Jurkat, Clone E6-1 (cell line): ENCODE measurements at places on chromosomes 16 and 17.

- peak; percentile 79 for DNase-seq
These were observed 233.6 kb downstream of the SEC14L1 start for GRCh38 chr17:77374170-77374936.

DNA sequence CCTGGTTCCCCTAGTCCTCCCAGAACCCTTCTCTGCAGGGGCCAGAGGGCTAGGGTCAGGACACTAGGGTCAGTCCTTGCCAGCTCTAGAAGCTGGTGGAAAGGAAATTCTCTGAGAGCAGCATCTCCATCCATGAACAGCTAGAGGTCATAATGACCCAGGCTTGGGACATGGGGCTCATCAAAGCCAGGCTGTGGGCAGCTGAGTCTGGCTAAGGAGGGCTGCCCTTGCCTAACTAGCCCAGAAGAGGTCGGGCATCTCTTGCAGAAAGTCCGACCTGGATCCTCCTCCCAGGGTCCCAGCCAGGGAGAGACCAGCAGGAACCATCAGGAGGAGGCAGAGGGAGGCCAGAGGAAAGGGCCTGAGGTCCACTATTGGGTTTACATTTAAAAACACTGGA is 4.3 kb downstream of the MPO start:
- no peak for DNase-seq

DNA sequence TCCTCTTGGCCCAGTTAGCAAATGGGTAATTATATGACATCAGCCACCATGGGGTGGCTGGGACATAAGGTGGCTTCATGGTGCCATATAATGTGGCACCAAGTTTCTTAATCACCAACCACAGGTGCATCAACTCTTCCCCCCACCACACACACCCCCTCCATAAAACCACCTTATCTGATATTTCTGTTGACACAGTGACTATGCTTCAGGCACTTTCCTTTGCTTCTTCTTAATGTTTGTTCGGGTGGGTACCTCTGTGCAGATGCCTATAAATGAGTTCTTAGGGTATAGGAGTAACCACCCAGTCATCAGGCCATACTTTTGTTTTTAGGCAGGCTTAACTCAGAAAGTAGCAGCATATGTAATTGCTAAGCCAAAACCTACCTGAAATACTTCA is 29.5 kb downstream of the RNF43 start:
- peak; percentile 92 for DNase-seq

GRCh38 chr17:83064732-83065659 is 14.4 kb upstream of the METRNL start:
- DNase-seq = no peak

DNA sequence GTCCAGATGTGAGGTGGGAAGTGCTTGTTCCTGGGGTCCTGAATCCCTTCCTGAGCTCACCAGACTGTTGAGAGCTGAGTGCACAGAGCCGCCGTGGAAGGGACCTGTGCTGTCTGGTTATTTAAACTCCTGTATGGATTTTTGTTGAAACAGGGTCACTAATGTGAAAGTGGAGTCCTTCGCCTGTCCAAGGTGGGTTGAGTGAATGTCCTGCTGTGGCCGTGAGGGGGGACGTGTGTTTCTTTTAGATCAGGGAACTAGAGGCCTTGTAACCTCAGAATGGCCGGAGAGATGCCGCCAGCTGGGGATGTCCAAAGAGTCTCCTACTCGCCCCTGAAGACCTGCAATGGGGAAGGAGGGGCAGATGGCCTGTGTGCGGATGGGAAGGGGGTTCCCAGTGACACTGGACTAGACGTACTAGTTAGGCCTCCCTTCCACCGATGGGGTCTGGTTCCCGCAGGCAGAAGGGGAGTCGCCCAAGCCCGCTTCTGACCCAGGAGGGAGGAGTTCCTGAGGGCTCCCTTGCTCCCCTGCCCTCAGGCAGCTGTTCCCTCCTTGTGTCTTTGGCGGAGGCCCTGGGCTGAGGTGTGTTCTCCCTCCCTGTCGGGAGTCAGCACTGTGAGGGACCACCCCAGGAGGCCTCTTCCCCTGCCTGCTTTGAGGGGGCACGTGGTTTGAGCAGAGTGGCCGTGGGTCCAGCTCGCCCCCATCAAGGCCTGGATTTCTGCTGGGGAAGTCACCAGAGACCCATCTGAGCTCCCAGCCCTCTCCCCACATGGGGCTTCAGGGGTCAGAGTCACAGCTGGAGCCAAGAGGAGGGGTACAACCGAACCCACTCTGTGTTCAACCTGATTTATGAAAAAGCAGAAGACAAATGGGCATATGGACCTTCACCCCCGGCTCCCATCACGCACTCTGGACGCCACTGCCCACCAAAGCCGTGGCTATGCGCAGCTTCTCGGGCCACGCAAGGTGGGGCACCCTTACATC is 30.9 kb downstream of the OR1D5 start:
- no peak for DNase-seq

DNA sequence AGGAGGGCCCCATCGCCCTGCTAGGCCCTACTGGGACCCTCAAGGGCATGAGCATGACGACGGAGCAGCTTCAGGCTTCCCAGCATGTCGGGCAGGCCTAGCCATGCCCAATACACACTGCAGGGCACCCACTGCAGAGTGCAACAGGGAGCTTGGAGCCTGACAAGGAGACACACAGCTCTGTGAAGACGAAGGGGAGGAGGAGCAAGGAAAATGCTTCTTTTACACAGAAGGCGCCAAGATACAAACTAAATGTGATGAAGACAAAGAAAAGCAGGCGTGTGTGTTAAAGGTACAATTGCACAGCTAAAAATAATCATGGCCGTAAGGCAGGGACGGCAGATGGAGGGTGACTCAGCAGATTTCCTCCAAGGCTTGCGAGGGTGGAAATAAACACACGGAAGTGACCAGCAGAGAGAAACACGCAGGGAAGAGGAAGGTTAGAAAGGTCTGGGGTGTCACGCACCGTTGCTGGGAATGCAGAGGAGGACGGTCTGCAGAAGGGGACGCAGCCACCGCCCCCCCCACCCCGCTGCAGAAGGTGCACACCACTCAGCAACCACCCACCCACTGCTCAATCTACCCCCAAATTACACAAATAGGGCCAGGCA is 108.5 kb downstream of the ZNF778 start:
- DNase-seq = no peak

DNA sequence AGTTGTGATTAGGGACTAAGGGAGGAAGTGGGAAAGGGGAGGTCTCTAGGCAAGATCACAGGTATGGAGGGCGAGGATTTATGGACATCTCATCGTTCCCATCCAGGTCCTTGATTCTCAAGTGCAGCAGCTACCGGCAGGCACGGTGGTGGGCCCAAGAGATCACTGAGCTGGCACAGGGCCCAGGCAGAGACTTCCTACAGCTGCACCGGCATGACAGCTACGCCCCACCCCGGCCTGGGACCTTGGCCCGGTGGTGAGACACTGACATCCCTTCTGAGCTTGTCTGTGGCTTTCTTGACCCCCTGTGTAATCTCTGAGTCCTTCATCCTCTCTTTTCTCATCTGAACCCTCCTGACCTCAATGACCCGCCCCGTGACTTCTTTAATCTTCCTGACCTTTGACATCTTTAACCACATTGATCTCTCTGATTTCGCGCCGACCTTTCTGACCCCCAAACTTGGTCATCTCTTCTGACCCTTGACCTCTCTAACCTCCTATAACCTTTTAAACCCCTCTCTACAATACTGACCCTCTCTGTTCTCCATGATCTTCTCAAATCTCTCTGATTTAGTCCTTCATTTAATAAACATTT is 3.8 kb downstream of the PLD2 start:
- DNase-seq = no peak

- DNase-seq = peak; percentile 36
These were observed 27.2 kb upstream of the ITGAX start for GRCh38 chr16:31327646-31328225.

DNA sequence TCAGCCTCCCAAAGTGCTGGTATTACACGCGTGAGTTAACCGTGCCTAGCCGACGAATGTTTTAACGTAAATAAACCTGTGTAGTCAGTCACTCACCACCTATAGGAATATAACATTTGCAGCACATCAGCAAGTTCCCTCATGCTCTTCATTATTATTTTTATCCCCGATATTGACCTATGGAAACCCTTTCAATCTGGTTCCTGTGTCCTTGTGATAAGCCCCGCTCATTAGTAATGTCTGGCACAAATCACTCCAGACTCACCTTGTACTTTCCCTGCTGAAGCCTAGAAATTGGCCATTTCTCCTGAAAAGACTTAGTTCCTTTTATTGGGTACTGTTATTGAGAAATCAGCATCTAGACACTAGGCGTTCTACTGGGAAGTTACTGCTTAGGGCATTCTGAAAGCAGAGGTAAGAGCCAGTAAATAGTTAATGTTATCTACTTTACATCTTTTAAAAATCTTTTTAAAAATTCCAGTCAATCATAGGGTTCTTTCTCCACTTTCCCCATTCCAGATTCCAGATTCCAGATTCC is 1.5 kb upstream of the PHKG2 start:
- DNase-seq = no peak

GRCh38 chr16:1159973-1160772 is 7.3 kb downstream of the CACNA1H start:
- no peak for DNase-seq

- DNase-seq = no peak
These were observed 6.2 kb downstream of the CCR7 start for GRCh38 chr17:40558890-40559563.

DNA sequence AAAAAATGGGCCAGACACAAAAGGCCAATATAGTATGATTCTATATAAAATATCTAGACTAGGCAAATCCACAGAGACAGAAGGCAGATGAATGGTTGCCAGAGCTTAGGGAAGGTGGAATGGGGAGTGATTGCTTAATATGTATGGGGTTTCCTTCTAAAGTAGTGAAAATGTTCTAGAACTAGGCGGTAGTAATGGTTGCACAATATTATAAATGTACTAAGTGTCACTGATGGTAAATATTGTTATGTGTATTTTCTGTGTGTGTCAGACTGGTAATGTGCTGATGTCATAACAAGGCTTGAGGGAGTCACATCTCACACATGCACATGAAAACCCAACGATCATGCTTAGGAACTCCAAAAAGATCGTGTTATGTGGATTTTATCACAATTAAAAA is 106.9 kb upstream of the SIAH1 start:
- DNase-seq = no peak

GRCh38 chr16:54805648-54806047 is 125.0 kb upstream of the IRX5 start:
- no peak for DNase-seq

GRCh38 chr16:82071421-82071820 is 36.4 kb downstream of the HSD17B2 start:
- no peak for DNase-seq

DNA sequence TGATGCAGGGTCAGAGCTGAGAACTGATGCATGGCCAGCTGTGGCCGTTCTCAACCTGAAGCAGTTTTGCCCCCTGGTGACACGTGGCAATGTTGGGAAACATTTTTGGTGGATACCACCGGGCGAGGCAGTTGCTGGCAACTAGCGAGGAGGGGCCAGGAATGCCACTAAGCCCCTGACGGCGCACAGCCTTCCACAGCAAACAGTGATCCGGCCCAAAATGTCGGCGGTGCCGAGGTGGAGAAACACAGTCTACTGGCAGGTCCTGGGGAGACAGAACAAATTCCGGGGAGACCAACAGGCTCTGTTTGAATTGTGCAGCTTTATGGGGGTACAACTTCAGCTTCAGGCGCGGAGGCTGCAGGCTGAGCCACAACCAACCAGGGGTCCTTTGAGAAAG is 8.2 kb downstream of the SLC26A11 start:
- no peak for DNase-seq

GRCh38 chr17:50926523-50926922 is 60.4 kb upstream of the TOB1 start:
- peak; percentile 79 for DNase-seq

- no peak for DNase-seq
These were observed 206.7 kb downstream of the PARN start for GRCh38 chr16:14423344-14423743.

- no peak for DNase-seq
These were observed 6.4 kb downstream of the LRRC3C start for GRCh38 chr17:39933912-39934311.

DNA sequence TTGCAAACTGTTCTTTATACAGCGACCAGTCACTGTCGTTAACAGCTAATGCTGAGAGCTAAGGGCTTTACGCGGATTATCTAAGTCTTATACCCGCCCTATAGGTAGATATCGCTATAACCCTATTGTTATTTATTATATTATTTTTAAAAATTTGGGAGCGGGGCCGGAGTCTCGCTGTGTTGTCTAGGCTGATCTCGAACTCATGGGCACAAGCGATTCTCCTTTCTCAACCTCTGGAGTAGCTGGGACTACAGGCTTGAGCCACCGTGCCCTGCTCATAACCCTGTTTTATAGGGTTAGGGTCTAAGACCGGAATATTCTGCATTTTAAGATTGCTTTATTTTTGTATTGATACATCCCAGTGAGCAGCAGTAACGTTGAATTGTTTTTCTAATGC is 24.7 kb downstream of the DEF8 start:
- no peak for DNase-seq

GRCh38 chr17:76481071-76481655 is 13.8 kb downstream of the AANAT start:
- no peak for DNase-seq

GRCh38 chr17:48565925-48566710 is 12.0 kb downstream of the HOXB4 start:
- DNase-seq = no peak

DNA sequence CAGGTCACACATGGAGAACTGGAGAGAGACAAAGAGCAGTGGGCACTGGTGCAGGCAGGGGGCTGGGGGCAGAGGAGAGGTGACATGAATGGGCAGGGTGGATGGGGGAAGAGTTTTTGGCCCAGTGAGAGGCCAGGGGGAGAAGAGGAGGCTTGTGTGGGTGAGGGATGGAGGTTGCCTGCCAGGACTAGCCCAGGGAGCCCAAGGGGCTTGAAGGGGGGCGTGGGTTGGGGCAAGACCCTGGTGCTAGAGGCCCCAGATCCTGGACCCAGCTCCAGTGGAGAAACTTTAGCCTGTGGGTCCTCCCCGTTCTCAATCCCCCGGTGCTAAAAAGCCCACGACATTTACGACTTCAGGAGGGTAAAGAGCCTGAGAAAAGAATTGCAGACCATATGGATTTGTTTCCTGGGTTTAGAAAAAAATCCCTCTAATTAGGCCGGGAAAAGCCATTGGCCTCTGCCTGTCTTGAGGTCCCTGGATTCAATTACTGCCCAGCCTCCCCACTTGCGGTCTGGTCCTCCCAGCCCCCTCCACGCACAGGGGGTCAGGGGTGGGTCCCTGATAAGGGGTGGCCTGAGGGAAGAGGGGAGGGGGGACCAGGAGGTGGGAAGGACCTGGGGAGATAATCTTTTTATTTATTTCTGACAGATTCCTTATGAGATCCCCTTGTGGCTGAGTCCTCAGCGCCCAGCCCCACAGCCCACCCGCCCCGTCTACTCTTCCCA is 33.0 kb downstream of the NGFR start:
- no peak for DNase-seq

DNA sequence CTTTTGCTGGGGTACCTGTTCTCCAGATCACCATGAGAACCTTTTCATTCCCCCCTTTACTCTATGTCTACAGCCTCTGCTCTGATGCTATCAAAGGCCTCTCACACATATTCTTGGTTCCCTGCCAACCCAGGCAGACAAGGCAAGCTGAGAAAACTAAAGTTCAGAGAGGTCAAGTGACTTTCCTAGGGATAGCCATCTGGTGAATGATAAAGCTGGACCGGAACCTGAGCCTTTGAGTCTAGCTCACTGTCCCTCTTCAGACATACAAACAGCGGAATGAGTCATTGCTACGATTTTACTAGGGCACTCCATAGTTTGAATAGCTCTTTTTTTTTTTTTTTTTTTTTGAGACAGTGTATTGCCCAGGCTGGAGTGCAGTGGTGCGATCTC is 73.3 kb downstream of the XYLT1 start:
- DNase-seq = no peak

- DNase-seq = no peak
These were observed 579.1 kb downstream of the CDH13 start for GRCh38 chr16:83205896-83206295.
